ENCODE measurements at places on chromosomes 7 and 10.

DNA sequence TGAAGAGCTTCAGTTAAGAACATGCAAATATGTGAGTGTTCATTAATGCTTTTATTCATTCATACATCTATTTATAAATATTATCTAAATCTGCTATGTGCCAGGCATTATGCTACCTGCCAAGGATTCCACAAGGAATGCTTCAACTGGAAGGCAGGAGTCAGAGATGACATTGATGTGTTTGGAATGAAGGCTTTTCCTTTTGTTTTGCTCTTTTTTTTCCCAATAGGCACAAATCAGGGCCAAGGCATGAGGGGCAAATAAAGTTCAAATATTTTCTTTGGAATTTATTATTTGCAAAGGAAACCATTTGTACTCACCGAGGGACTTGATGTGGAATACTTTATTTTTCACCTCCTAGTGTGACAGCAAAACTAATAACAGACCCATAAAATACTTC lies 530.3 kb downstream of the ARL4A start:
- no peak for DNase-seq

DNA sequence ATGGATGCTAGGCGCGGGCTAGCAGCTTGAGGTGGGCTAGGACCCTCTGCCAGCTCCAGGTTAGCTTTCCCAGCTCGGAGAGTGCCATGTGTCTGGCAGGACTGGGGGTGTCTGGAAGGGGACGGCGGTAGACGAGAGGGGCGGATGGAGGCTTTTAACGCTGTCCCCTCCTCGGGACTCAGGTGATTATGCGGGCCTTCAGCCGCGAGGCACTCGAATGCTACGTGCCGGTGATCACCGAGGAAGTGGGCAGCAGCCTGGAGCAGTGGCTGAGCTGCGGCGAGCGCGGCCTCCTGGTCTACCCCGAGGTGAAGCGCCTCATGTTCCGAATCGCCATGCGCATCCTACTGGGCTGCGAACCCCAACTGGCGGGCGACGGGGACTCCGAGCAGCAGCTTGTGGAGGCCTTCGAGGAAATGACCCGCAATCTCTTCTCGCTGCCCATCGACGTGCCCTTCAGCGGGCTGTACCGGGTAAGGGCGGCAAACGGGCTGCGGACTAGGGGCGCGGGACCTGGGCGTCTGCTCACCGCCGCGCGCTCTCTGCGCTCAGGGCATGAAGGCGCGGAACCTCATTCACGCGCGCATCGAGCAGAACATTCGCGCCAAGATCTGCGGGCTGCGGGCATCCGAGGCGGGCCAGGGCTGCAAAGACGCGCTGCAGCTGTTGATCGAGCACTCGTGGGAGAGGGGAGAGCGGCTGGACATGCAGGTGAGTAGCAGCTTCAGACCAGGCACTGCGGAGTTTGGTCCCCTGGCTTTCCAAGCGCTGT lies 1.1 kb downstream of the CYP26A1 start:
- no peak for DNase-seq

DNA sequence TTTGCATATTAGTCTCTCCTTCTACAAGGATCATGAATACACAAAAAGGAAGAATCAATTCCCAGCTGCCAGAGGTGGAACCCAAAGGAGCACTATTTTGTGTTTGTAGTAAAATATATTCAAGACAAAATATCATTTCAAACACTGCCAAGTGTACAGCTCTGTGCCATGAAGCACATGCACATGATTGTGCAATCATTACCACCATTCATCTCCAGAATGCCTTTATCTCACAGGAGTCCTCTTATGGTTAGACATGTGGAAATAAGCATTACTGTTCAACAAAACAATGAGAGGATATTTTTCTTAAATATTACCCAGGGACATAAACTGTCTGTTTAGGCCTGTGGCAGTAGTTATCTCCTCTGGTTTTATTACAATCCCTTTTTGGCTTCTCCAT lies 151.4 kb upstream of the PPP1R3A start:
- no peak for DNase-seq

GRCh38 chr10:75427951-75428350 lies 3.5 kb upstream of the LRMDA start:
- no peak for DNase-seq

DNA sequence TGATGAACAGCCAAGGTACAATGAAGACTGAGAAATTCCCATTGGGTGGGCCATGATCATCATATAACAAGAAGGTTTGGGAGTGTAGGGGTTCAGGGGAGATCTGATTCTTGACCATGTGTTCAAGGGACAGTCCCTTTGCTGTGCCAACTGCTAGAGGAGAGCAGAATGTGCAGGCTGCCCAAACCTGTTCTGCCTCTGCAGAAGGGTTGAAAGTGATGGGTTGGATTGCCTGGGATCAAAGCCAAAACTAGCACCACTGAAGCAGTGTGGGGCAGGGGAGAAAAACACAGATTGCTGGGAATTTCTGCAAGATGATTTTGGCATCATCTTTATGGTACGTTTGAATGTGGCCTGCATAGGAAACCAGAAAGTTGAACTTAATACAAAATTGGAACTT lies 303.9 kb downstream of the OTUD1 start:
- DNase-seq = no peak

GRCh38 chr10:98855403-98856189 lies 380.1 kb downstream of the HPSE2 start:
- DNase-seq = no peak

DNA sequence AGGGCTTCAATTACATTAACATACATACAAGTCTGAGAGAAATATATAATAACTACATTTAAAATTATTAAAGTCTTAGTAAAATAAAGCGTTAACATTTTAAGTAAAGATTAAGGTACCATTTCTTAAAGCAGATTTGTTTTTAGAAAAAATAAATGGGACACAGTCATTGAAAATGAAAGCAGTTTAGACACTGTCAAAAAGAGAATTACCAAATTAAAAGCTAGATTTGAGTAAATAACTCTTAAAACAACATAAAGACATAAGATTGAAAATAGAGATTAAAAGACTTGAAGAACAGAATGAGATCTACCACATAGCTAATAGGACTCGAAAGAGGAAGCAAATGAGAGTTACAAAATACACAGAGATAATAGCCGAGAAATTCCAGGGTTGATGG lies 562.2 kb upstream of the FOXK1 start:
- DNase-seq = no peak

- no peak for DNase-seq
Measured at GRCh38 chr10:59631882-59632807, 77.5 kb downstream of the SLC16A9 start.

GRCh38 chr7:1755783-1756625 lies 85.9 kb downstream of the ELFN1 start:
- no peak for DNase-seq

- no peak for DNase-seq
Measured at GRCh38 chr10:88082391-88082790, 219.0 kb downstream of the PTEN start.

DNA sequence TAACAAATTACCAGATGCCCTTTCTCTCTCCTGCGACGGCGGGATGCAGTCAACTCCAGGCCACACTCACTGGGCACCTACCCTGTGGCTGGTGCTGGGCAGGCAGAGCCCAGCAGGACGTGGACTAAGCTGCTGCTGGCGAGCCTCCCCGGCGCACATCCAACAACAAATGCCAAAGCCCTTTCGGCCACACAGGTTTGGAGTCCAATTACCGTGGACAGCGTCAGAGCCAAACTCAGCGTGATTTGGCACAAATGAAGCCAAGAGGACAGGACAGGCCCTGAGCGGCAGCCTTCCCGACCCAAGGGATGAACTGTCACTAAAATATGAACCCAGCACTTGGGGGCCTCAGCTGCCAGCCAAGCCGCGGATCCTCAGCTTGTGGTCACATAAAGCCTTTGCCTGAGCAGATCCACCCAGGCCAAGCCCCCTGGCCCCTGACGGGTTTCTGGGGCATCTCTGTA lies 28.4 kb downstream of the DAGLB start:
- no peak for DNase-seq

DNA sequence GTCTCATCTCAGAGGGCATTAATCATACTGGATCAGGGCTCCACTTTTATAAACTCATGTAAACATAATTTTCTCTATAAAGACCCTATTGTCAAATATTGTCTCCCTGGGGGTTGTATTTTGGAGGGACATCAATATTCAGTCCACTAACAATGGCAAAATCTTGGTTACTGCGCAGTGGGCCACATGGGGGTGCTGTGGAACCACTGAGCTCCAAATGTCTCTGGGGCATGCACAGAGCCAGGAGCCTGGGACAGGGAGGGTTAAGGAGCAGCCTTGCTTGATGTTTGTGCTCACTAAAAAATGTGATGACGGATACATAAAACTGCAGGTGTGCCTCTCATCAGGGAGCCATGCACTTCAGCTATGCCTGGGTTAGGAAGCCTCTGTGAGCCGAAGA lies 62.1 kb upstream of the PRSS58 start:
- no peak for DNase-seq

DNA sequence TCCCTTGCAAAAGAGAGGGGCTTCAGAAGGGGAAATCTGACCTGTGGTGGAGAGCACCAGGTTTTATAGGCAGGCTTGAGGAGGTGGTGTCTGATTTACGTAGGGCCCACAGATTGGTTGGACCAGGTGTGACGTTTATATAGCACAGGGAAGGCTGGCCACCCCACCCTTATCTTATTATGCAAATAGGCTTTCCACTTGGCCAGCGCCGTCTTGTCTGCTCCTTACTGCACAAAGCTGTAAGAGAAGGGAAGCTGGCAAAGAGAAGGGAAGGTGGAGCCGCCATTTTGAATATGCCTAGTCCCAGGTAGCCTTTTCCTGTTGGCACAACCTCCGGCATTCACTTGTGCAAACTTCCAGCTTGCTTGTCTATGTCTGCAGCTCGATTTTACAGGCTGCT lies 221.4 kb downstream of the GATA3 start:
- no peak for DNase-seq

GRCh38 chr7:26199301-26200037 lies 1.1 kb downstream of the HNRNPA2B1 start:
- DNase-seq = no peak

GRCh38 chr10:35690534-35690933 lies 48.4 kb upstream of the FZD8 start:
- DNase-seq = no peak

DNA sequence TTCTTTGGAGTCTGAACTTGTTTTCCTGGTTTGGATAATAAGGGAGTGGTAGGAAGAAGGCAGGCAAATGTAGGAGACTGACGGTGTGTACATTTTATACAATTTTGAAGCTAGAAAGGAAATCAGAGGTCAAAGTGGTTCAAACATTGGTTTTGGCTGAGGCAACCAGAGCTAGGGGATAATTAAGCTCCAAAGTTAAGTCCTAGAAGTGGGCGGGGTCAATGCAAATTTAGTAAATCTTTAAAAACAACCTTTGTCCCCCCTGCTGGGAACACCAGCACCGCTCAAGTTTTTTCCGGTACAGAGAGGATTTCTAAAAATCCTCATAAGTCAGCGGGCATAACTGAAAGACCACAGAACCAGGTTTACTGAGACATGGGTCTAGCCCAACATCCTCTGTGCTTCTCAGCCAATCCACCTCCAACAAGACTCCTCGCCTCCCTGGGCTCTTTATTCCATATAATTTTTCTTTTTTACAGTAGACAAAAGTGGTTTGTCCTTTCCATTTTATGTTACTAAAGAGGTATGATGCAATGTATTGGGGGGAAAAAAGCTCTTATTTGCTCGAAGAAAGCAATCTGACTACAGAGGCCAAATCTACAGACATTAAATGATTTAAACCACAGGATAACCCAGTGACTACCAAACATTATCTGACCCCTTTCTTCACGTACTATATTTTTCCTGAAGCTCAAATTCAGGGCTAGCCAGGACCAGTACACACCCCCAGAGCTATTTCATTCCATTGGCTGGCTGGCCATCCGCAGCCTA lies 1.6 kb downstream of the GLUD1 start:
- DNase-seq = no peak

- DNase-seq = no peak
Measured at GRCh38 chr10:74096777-74097176, 53.9 kb downstream of the AP3M1 start.

DNA sequence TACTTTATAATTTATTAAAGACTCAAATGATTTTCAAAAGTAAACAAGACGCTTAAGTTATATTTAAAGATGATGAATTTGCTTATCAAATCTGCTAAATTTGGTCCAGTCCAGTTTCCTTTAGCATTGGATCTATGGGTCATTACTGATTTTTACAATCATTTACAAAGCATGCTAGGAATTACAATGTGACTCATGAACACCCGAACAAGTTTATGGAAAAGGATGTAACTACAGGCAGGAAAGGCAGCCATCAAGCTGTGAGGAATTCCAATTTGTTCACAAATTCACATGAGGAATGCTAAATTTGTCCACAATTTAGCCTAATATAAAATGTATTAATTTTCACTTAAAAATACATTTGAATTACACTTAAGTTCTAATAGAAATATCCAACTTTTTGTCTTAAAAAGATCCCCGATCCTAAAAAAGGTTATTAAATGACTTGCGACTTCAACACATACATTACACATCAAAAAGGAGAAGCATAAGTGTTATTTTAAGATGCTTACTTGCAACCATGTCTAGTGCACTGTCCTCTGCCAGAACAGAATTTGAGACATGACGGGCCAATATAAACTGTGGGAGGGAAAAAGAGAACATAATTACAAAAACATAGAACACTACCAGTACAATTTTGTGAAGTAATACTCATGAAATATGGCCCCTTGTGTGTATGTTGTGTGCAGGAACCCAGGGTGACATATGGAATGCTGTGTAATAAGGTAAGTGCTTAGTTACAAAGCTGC lies 194.2 kb upstream of the SLC26A5 start:
- no peak for DNase-seq

DNA sequence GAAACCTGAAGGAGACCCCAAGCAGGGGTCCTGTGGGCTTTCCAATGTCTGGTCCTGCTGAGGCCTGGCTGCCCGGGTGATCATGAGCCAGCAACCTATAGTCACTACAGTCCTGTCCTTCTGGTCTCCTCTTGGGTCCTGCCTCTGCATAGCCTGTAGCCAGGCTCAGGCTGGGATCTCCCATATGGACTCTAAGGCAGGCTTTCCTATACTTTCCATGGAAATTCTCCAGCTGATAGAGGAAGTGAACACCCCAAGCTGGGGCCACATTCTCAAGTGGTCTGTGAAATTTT lies 26.4 kb downstream of the ANXA8 start:
- no peak for DNase-seq

DNA sequence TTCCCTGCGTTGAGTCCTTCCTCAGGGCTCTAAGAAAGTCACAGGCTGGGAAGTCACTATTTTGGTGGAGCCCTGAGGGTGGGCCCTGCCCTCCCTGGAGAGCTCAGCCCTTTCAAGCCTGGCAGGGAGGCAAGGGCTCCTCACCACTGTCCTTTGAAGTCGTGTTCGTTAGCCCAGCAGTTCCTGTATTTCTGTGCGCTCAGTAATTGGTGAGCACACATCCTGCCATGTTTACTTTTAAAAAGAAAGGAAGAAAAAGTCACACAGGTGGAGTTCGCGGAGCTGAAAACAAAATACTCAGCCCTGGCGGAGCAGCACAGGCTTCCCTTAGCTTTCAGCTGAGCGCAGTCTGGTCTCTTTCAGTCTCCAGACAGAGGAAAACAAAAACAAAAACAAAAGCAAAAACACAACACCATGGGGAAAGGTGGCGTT lies 37.1 kb downstream of the PRKCQ start:
- DNase-seq = no peak

- no peak for DNase-seq
Measured at GRCh38 chr7:5445981-5446594, 22.5 kb upstream of the TNRC18 start.
